Left ventricle myocardium inferior (tissue), 1 donor: ENCODE measurements at places on chromosomes 2 and 18. TPM values are rescaled to one million over a fixed set of nuclear protein-coding genes. Genes with fewer than 3 reads are reported as not detected.

Gene PROKR1
- total RNA-seq, result not detected

DNA sequence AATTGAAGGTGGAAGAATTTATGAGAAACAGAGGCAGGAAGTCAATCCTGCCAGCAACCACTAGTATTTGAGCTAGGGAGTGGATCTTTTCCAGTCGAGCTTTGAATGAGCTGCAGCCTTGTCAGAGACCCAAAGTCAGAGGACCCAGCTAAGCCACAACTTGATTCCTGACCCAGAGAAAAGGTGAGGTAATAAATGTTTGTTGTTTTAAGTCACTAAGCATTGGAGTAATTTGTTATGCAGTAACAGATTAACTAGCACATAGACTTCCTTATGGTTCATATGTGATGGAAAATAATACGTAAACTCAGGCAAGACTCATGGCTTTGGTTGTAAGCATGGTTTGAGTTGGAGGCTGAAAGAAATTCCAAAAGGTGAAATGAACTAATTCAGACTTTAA lies 21.6 kb downstream of the EFEMP1 start:
- no peak for DNase-seq

Gene ATP6V1C2
- total RNA-seq, result 0.69 TPM

DNA sequence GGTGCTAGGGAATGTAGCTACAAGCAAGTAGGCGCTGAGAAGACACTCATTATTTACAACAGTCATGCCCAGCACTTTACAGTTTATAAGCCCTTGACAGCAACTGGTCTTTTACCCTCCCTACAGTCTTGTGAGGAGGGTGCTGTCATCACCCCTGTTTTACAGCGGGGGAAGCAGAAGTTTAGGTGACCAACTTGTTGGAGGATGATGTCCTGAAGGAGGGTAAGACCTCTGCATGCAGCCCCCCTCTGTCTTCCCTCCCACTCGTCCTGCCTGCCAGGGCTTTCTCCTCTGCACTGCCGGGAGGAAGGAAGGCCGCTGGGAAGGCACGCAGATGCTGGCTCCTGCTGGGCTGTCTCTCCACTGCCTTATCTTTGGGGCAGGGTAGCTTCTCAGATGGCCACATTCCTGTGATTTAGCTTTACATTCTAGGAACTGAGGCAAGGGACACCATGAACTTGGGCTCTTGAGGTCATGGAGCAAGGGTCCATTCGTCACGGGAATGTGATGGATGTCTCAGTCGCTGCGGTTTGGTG lies 972 bp downstream of the IL1R1 start:
- DNase-seq, result no peak

DNA sequence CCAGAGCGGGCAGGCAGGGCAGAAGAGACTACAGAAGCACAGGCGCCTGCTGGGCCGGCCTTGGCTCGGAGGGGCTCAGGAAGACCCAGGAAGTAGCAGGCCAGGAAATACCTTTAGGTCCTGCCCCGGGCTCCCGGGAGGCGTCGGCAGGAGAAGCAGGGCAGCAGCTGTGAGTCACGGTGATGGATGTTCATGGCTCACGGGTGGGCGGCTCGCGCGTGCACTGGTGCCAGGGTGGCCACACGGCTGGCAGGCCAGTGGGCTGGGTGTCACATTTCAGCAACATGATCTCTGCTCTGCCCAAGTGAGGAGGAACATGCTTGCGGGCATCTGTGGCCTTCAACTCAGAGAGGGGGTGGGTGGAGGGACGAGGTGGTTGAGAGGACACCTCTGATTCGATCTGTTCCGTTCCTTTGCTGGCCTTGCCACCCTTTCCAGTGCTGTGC lies 139.3 kb downstream of the KLHL29 start:
- DNase-seq, result no peak

- DNase-seq, result no peak
Measured at GRCh38 chr2:176725873-176726645, 456.8 kb downstream of the MTX2 start.

GRCh38 chr2:27313882-27314645 lies 5.8 kb upstream of the UCN start:
- DNase-seq, result no peak

DNA sequence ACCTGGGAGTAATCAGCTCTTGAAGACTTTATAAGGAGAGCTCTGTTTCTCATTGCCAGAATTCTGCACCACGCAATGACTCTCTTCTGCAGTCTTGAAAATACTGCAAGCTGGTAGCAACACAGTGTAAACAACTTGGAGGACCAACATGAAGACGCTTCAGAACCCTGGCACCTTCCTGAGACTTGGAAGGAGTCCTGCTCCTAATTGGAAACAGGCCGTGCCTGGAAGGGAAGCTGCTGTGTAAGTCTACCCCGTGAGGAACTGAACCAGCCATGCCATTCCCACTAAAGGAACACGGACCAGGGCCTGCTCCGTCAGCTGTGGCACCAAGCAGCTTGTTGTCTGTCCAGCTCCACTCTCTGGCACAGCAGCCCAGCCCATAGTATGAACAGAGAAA lies 171.1 kb downstream of the PAX3 start:
- no peak for DNase-seq

DNA sequence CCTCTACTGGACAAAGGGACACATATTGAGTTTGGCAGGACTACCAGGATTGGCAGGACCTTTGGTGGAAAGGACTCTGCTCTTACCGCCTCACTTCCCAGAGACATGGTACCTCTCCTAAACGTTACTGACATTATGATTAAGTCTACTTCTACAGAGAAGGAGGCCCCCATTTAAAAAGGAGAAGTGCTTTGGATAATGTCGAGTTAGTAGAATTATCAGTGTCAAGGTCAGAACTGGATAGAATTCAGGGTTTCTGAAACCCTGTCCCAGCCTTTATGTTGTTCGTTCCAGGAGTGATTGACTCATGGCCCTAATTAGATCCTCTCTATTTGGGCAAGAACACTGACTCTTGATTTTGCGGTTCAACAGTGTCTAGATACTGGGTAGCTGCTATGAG lies 45.8 kb downstream of the LRRTM1 start:
- no peak for DNase-seq

GRCh38 chr2:24886691-24887304 lies 33.2 kb downstream of the ADCY3 start:
- no peak for DNase-seq

DNA sequence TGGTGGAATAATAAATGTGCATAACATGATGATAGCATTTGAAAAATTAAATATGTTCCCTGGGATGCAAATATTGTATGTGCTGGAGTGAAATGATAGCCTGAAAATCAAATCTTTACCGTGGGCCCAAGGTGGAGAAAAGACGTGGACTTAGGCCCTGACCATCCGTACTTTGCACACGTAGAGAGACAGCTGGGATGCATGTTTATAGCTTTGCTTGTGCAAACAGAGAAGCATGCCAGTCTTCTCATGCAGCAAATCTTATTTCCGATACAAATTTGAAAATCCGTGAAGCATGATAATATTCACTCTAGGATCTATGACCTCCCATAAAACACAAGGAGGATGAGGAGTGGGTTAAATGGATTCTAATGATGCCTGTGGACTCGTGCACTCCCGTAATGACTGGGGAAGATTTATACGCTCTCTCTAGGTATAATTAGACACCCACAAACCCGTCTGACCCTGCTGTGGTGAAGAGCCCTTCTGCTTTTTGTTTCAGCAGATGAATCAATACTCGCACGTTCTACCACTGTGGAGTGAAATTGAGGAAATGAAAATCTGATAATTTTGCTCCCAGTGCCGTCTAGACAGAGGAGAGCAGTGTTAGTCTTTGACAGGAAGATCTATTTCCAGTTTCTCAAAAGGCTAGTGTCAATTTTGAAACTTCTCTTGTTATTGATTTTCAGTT lies 810.3 kb upstream of the SALL3 start:
- no peak for DNase-seq

Gene TUBA4B
- total RNA-seq, result not detected

GRCh38 chr2:159795841-159796690 lies 1.9 kb downstream of the CD302 start:
- DNase-seq, result no peak

GRCh38 chr2:238462782-238463396 lies 36.2 kb downstream of the ASB1 start:
- DNase-seq, result no peak

Gene TNFAIP6
- 2.9 TPM for total RNA-seq

Gene TRPM8
- not detected for total RNA-seq

Gene GKN1
- total RNA-seq, result not detected

Gene ANKRD53
- 0.33 TPM for total RNA-seq
